ENCODE measurements at places on chromosomes 4 and X.

DNA sequence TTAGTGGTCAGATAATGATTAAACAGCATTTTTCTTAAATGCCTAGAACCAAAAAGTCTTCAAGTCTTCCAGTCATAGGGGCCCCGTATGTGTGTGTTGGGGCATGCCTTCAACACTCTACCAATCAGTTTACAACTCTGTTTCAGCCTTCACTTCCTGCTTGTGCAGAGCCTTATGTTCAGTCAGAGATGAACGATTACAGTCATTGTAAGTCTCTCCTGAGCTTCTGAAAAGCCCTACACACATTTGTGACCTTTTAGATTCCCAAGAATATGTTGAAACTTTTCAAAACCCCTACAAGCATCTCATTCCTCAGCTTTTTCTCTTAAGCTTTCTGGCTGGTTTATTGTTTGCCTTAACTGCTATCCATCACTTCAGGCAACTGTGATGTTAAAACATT, 591.2 kb downstream of the ZNF674 start:
- DNase-seq: no peak

DNA sequence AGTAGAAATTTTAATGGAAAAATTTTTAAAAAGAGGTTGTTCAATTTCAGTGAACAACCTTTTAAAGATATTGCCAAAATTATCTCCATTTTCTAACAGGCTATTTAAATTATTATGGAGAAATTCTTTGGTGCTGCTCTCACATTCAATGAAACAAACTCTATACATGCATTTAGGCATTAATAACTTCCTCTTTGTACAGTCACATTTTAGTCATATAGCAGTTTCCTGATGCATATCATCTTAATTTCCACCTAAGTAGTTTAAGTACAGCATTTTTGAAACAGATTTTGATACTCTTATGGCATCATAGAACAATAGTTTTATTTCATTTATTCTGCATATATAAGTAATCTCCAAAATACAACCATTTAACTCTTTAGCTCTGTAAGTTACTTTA, 500.1 kb downstream of the STPG2 start:
- no peak for DNase-seq

DNA sequence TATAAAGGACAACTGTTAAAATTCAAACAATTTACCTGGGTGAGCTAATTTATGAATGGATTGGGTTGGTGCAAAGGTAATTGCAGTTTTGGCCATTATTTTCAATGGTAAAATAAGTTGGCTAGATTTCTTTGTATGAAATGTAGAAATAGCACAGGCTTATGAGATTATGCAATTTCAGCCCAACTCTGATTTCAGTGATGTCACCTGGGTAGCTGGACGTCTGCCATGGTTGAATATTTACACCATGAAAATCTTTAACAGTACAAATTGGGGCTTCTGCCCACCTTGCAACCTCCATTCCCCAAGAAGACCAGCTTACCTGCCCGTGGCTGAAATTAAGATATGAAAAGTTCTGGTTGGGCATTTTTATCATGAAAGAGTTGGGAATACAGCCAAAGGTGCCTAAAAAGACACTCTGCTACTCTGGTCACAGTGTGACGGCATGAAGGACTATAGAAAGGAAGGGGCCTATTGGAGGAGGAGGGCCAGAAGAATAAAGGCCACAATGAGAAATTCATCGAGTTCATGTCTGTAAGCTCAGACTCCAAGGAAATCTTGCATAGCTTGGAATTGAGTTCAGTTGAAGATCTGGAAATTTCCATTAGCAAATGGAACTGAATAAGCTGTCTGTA, 29.7 kb downstream of the EGF start:
- DNase-seq: no peak

GRCh38 chr4:8594097-8595038, 1.8 kb downstream of the CPZ start:
- no peak for DNase-seq

DNA sequence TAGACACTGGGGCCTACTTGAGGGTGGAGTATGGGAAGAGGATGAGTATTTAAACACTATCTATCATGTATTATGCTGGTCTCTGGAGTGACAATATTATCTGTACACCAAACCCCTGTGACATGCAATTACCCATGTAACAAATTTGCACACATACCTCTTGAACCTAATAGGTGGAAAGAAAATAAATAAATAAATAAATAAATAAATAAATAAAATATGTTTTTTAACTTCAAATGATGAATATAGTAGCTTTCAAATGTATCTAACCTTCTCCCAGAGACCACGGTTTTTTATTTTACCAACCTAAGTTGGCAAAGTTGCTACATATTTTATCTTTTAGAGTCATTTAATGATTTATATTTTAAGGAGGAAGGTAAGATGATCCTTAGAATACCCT, 105.0 kb downstream of the TGIF2LX start:
- DNase-seq: no peak

DNA sequence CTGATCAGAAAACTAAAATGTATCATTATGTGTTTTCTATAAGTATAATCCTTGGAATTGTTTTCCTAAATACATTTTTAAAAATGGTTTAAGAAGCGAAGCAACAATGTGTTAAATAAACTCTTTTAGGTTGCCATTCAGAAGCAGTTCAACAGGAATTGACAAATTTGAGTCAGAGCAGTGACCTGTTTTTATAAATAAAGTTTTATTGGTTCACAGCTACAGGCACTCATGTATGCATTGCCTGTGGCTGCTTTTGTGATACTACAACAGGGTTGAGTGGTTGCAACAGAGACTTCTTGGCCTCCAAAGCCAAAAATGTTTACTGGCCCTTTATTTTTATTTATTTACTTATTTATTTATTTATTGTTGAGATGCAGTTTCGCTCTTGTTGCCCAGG, 99.5 kb downstream of the FRMPD4 start:
- DNase-seq: no peak

DNA sequence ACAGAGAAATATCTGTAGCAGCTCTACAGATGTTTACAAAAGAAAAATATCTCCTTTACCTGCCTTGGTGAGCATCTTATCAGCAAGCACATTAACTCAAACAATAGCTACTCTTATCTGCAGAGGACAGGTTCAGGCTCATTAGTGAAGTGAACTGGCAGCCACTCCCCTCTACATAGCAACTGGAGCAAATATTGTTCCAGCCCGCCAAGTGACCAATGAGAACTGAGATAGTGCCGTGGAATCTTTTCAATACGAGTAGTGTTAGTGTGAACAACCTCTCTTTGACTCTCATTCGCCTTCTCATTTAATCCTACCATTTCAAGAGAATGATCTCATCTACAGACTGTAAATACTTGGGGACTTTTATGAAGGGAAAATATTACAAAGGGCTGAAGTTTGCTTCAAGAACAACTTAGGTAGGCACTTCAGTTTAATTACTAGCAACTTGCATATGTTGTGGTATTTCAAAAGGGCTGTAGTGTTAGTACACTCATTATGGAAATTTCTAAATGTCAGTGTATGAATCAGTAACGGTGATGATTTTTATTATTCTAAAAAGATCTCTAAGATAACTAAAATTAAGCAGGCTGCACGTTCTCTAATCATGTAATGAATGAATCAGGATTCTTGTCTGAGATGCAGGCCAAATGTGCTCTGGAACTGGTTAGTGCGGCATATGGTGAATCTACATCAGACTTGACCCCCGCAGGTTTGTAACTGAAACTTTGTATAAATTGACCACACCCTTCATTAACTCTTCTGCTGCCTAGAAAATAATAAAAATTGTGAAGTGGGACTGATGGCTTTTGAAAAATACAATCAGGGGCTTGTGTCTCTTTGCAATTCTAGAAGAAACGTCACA, 72.4 kb downstream of the PALLD start:
- DNase-seq: no peak

- DNase-seq: no peak
Measured at GRCh38 chr4:27947302-27947701, 1086.7 kb downstream of the STIM2 start.

DNA sequence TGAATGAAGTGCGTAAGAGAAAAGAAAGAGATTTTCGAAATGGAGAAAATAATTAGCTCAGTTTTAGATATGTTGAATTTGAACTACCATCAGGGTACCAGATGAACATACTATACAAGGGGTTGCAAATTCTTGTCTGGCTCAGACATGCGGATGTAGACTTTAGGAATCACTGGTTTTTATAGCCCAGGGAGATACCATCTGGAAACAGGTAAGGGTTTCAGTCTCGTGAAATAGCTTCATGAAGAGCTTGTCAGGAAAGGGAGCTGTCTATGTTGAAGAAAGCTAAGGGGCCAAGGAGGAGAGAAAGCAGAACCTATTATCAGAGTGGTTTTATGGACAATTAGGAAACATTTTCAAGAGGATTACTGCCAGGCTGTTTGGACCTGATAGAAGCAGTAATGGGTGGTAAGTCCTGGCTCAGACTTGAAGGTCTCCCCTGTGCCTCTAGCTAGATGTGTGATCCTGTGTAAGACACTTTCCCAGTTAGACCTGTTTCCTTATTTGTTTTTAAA, 6.7 kb downstream of the RAB9A start:
- no peak for DNase-seq

DNA sequence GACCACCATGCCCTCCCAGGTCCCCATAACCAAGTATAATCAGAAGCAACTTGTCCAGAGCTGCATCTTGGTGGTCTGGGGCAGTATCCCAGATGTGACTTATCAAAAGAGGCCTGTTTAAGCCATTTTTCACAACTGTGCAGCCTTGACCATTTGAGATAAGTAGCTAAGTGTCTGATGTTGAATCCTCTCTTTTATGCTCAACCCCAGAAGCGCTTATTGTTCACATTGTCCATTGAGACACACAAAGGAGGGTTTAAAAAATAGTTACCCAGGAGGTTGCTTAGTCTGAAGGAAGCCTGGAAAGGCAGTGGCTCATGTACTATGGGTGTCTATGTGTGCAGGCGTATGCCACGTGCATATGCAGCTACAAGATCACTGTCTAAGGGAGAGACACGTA, 27.0 kb downstream of the ENPP6 start:
- no peak for DNase-seq

- DNase-seq: no peak
Measured at GRCh38 chr4:146485968-146486367, 35.8 kb downstream of the SLC10A7 start.

DNA sequence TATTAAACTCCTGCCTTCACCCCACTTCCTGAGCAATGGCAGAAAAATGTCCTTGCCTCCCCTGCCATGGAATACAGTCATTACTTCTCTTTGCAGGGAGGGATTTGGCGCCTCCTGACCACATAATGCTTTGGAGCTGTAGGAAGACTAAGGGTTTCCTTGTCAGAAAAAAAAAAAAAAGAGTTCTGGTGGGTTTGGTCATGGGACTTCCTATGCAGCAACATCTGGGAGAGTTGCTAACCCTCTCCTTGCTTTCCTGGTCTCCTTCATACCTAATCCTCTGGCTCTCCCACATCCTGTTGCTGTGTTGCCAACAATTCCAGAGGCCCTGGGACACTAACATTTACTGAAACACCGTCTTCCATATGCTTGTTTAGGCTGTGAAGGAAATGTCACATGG, 75.1 kb upstream of the MBNL3 start:
- no peak for DNase-seq

- no peak for DNase-seq
Measured at GRCh38 chr4:71559957-71560571, 221.2 kb downstream of the SLC4A4 start.
